ENCODE measurements at places on chromosomes 1 and 21.

DNA sequence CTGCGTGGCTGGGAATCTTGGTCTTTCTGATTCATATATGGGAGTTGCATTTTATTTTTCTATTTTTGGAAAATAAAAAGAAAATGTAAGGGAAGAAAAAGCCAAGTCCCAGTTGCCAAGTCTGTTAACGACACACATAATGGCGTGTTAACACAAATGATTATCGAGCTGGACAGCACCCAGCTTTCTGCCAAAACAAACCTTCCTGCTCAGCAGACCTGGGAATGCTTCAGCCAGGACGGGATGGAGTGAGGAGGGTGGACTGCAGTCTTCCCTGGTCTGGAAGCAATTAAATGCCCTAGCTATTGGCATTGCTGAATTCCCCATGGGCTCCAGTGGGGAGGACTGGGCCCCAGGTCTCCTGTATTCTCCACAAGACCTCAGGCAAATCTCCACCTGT is 184.2 kb upstream of the USP24 start:
- no peak for DNase-seq

DNA sequence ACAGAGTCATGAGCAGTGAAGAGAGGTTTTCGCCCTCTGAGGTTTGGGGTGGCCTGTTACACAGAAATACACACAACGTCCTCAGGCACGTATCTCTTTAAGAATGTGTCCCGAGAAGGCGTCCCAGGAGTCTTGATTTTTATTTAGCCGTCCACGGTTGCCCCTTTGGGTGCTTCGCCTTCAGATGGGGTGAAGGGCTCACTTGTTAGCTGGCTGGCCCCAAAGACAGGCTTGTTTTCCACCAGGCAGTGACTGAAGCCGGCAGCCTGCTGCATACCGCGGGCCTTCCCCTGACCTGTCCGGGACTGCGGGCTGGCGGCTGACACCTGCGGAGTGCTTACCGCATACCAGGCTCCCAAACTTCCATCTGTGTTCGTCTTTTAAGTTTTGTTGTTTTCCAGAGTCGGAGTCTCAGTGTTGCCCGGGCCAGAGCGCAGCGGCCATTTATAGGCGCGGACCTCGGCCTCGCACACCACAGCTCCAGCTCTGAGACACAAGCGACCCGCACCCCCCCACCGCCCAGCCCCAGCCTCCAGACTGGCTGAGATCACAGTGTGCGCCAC is 1.6 kb upstream of the ADARB1 start:
- no peak for DNase-seq

- DNase-seq: no peak
Observed at GRCh38 chr1:227757781-227758180, 22.5 kb downstream of the SNAP47 start.

DNA sequence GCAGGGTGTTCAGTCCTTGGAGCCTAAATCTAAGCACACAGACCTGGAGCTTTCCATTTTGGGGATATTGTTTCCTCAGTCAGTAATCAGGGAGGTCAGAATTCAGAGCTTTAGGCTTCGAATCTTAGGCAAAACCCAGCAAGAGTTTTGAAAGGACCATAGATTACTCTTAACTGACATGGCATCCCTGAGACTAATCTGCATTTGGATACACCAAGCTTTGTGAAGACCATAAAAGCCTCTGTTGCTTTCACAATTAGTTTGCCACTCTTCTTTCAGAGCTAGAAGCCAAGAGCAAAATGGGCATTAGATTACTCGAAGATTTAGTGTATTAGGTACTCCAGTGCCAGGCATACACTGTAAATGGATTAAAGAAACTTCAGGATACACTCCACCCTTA is 131.8 kb upstream of the GREM2 start:
- no peak for DNase-seq

DNA sequence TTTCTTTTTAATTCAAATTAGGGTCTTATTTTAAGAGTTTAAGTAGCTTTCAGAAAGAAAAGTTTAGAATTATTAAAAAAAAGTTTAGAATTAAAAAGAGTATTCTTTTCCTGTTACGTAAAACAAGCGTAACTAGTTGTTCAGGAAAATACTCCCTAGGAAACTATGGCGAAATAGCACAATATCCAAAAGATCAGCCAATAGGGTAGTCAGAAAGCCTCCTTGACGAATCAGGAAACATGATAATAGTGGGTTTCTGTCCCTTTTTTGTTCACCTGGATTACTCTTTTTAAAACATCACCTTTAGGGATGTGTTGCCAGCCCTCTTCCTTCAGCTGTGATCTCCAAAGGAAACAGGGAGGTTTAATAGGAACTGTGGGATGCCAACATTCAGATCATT is 25.2 kb downstream of the S1PR1 start:
- DNase-seq: no peak

Data from activated CD8-positive, alpha-beta memory T cell treated with anti-CD3 and anti-CD28 coated beads, Interleukin-2, amount 50 U/mL, for 4 hours (primary cell).